ENCODE measurements at places on chromosomes 16 and 17.

DNA sequence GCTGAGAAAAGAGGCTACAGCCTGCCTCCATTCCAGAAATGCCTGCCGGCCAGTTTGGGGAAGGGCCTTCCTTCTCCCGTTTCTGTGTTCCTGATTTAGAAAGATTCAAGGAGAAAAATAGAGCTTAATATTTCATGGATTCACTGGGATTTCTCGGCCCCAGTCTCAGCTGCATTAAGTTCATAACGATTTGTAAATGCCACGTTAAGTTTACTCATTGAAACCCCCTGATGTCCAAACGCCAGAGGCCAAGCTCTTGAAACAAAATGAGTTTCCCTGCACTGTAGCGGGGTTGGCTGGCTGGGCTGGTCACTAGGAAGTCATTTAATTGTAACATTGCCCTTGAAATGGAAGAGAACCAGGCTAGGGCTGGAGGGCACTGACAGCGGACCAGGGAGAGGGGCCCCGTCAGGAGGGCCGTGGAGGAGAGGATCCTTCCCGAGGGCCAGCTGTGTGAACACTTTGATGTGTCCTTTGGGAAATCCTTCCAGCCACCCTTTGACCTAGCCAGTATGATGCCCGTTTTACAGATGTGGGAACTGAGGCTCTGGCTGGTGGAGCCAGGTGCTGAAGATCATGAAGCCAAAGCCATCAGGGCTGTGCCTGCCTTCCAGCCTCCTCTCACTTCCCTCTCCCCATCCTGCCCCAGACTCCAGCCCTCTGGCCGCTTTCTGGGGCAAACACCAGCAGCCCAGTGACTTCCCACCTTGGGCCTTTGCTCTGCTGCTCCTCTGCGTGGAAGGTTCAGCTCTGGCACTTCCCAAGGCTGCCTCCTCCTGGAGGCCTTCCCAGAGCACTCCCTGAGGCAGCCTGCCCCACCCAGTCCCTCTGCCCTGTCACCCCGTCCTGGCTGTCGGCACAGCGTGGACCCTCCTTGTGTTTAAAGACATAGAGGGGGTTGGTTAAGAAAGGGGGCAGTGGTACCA lies 220.6 kb downstream of the KATNIP start:
- no peak for DNase-seq

GRCh38 chr16:88773812-88774291 lies 11.2 kb downstream of the PIEZO1 start:
- peak; percentile 75 for DNase-seq

DNA sequence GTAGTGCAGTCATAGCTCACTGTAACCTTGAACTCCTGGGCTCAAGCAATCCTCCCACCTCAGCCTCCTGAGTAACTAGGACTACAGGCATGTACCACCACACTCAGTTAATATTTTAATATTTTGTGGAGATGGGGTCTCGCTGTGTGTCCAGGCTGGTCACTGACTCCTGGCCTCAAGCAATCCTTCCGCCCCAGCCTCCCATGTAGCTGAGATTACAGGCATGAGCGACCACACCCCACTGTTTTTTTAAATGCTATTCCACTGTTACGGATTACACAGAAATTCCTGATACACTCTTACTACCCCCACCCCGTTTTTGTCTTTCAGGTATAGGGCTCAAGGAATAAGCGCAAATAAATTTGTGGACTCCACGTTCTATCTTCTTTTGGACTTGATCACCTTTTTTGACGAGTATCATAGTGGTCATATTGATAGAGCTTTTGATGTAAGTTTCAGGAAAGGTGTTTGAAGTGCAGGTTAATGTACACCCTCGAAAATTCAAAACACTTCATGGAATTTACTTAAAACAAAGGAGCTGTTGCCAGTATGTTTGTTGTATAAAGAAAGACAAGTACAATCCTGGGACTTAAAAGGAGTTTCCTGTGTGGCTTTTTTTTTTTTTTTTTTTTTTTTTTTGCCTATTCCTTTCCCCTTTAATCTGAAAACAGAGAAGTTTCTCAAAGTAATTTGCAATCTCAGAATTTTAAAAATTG lies 26.2 kb upstream of the SLC12A3 start:
- DNase-seq: no peak

GRCh38 chr16:22648141-22648540 lies 137.4 kb downstream of the NPIPB5 start:
- DNase-seq: no peak

DNA sequence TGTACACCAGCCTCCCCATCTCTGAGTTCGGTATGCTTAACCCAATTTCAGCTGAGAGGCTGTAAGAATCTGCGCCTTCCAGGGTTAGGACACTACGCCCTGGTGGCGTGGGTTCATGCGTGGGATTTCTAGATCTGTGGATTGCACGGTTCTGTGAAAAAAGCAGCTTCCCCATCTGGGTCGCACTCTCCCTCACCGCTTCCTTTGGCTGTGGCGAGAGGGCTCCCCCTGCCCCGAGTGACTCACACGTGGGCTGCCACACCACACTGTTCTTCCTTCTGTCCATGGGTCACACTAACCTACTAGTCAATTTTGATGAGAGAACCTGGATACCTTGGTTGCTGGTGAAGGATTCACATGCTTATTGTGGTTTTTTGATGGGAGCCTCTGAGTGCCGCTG lies 256.0 kb upstream of the MAF start:
- no peak for DNase-seq

- DNase-seq: no peak
These were observed 7.0 kb upstream of the ZFHX3 start for GRCh38 chr16:73054813-73055482.
